ENCODE measurements at places on chromosomes 2 and 18. TPM values are rescaled to one million over a fixed set of nuclear protein-coding genes. Genes with fewer than 3 reads are reported as not detected.

- no peak for DNase-seq
Measured at GRCh38 chr2:60298006-60298696, 255.3 kb downstream of the BCL11A start.

KLHL29 gene
- 16.3 TPM for total RNA-seq

POTEJ gene
- total RNA-seq: not detected

HDAC4 gene
- 65.7 TPM for total RNA-seq

DNA sequence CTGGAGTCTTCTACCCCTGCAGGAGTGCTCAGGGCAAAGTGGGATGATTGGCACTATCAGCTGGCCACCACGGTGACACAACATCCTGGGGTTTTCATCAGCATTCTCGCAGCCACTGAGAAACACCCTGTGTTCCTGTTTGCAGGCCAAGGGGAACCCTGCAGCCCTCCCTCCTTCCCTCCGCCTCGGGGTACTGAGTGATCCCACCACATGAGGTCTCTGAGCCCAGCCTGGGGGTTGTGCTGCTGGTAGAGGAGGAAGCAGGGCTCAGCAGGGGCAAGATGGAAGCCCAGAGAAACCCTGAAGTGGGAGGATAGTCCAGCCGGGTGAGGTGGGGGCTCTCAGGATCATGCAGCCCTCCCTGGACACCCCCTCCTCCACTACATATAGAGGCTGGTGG is at the start of gene OXER1:
Gene OXER1 (minus strand): TSS at position 40 of the 400 bp plus-strand sequence. CDS start 73 bp downstream, outside the sequence.
- DNase-seq: no peak
